ENCODE measurements at places on chromosomes 3 and 15. TPM values are rescaled to one million over a fixed set of nuclear protein-coding genes. Genes with fewer than 3 reads are reported as not detected.

Gene TRAIP
- not detected for total RNA-seq

Gene ZNF80
- total RNA-seq = 2.4 TPM

Gene DLG1
- 102 TPM for total RNA-seq

- DNase-seq = no peak
Observed at GRCh38 chr15:40280260-40281056, 2.4 kb downstream of the ANKRD63 start.

Measured in umbilical cord (tissue), 2 donors.